Activated naive CD4-positive, alpha-beta T cell treated with anti-CD3 and anti-CD28 coated beads, Interleukin-2, amount 50 U/mL, for 72 hours (primary cell): ENCODE measurements at places on chromosomes 1 and 21.

DNA sequence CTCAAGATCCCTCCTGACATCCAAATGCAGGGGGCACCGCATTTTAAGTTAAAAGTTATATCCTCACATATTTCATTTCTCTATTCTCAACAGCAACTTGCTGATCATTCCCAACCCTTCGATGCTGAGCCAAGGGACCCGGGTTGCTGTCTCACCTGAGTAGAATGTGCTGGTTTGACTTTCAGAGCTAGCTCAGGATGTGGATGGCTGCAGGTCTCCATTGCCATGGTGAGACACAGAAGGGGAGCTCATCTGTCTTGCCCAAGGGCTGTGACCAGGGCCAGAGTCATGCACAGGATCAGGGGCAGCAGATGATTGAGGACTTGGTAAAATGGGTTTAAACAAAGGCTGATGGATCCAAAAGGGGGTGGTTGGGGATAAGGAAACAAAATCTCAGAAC is 112.1 kb downstream of the HMGB4 start:
- no peak for DNase-seq

- no peak for DNase-seq
Measured at GRCh38 chr1:240912821-240913220, 300.9 kb upstream of the GREM2 start.

GRCh38 chr21:28025111-28025510 is 967.6 kb downstream of the LTN1 start:
- DNase-seq = no peak

DNA sequence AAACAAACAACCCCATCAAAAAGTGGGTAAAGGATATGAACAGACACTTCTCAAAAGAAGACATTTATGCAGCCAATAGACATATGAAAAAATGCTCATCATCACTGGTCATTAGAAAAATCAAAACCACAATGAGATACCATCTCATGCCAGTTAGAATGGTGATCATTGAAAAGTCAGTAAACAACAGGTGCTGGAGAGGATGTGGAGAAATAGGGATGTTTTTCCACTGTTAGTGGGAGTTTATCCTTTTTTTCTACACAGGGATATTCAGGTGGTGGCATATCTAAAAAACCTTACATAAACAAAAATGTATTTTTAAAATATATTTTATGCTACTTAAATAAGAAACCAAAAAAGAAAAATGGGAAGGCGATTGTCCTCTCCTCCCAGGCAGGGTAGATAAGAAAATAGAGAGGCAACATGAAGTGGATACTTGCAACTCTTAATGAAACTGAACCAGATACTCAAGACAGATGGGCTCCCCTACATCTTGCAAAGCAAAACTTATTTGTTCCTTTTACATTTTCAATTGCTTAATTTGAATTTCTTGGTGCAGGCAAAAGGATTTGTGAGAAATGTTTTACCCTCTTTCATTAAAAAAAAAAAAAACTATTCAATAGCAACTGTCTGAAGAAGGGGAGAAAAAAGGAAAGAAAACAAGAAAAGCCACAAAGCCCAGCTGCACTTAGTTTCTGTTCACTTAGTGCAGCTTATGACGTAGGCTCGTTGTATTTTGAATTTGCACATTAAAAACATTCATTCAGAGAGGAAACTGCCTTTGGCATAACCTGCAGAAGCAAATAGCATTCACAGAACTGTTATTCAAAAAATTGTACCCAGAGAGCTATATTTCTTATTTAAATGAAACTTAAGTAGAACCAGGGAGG is 36.9 kb upstream of the RGS1 start:
- no peak for DNase-seq

- peak; percentile 16 for DNase-seq
Measured at GRCh38 chr1:101451888-101452287, 215.1 kb downstream of the S1PR1 start.

DNA sequence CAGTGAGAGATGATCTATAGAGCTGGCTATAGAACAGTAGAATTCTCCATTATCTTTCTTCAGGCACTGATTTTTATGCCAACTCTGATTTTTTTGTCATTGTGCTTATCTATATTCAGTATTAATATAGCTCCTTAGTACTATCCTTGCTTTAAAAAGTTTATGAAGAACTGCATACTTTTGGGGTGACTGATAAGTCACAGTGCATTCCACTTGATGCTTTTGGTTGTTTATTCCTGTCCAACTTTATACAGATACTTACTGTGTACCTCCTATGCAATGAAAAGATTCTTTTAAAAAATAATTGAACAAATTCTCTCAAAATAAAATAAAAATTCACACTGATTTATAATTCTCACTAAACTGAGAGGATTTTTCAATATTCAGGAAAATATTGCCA is 71.6 kb downstream of the COL24A1 start:
- DNase-seq = no peak

DNA sequence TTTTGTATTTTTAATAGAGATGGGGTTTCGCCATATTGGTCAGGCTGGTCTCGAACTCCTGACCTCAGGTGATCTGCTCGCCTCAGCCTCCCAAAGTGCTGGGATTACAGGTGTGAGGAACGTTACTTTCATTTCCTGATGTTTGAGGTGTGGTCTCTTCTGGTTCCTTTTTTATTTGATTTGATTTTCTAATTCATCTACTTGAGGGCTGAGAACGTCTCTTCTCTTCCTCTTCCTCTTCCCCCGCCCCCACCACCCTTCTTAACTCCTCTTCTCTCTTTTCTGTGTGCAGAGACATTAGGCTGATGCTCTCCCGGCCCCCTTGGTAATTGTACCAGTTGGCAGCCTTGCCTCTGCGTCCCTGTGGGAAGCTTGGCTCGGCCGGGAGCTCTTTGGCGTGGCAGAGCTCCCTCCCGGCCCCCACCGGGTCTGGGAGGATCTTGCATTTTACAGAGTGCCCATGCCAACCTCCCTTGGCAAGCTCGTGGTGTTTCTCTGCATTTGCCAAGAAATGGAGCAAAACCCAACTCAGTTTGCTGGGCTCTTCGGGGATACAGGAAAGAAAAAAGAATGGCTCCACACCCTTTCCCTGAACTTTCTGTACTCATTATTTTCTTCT is 19.9 kb downstream of the CRYAA start:
- no peak for DNase-seq

DNA sequence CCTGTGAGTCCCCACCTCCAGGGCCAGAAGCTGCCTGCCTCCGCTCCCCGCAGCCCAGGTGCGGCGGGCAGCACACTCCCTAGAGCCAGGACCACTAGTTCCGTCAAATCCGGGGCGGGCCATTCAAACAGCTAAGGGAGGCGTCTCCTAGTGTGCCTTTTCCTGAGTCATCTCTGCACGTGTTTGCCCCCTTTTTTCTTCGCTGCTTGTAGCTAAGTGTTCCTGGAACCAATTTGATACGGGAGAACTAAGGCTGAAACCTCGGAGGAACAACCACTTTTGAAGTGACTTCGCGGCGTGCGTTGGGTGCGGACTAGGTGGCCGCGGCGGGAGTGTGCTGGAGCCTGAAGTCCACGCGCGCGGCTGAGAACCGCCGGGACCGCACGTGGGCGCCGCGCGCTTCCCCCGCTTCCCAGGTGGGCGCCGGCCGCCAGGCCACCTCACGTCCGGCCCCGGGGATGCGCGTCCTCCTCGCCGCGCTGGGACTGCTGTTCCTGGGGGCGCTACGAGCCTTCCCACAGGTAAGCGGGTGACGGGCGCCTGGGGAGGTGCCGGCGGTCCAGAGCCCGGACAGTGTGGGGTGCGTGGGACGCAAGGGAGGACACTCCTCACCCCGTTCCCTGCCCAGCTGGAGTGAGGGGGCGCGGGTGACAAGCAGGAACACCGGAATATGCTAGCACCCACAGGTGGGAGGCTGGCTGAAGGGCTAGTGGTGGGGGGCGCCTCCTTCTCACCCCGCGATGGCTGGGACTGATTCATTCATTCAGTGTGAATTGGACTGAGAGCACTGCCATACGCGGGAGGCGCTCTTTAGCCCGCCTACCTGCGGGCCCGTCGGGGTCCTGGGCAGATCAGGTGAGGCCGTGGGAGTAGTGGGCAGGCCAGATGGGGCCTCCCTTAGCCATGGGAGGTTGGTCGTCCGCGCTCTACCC is at the start of gene TNFRSF8:
TSS of gene TNFRSF8 (plus strand) at position 163 of the 932 bp plus-strand sequence. CDS start at position 459, 296 bp downstream.
- DNase-seq = peak; percentile 59

GRCh38 chr1:32286763-32287162 is 5.1 kb upstream of the HDAC1 start:
- DNase-seq = no peak

DNA sequence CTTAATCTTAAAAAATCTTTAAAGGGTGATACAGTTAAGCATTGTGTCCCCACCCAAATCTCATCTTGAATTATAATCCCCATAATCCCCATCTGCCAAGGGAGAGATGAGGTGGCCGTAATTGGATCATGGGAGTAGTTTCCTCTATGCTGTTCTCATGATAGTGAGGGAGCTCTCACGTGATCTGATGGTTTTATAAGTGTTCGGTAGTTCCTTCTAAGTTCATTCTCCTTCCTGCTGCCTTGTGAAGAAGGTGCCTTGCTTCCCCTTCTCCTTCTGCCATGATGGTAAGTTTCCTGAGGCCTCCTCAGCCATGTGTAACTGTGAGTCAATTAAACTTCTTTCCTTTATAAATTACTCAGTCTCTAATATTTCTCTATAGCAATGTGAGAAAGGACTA is 10.7 kb downstream of the DHRS3 start:
- no peak for DNase-seq

DNA sequence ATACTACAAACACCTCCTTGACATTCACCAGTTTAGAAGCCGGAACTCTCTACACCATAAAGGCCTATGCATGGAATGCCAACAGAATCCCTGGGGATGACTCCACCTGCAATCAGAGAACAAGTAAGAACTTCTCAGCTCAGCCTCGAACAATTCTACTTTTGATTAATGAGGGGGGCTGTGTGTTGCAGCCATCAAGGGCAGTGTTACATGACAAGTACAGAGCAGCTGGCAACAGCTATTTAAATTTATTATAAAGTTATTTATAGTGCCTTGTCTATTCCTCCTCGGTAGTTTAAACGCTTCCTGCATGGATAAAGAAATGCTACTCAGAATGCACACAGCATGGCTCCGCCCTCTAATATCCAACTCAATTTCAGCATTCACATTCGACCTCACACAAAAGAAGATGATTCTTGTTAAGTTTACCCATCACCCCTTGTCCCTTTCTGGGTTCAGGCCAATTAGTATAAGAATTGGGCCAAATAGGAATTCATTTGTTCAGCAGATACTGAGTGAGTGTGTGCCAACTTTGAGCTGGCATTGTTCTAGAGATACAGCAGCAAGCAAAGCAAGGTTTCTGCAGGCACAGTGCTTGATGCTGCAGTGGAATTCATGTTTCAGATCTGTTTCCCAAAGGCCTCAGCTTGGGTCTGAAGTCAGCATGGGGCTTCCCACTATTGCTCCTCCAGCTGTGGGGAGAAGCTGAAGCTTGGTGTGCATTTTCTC is 6.4 kb downstream of the FNDC7 start:
- no peak for DNase-seq

GRCh38 chr1:94416901-94417727 is 1.1 kb upstream of the ABCD3 start:
- no peak for DNase-seq

DNA sequence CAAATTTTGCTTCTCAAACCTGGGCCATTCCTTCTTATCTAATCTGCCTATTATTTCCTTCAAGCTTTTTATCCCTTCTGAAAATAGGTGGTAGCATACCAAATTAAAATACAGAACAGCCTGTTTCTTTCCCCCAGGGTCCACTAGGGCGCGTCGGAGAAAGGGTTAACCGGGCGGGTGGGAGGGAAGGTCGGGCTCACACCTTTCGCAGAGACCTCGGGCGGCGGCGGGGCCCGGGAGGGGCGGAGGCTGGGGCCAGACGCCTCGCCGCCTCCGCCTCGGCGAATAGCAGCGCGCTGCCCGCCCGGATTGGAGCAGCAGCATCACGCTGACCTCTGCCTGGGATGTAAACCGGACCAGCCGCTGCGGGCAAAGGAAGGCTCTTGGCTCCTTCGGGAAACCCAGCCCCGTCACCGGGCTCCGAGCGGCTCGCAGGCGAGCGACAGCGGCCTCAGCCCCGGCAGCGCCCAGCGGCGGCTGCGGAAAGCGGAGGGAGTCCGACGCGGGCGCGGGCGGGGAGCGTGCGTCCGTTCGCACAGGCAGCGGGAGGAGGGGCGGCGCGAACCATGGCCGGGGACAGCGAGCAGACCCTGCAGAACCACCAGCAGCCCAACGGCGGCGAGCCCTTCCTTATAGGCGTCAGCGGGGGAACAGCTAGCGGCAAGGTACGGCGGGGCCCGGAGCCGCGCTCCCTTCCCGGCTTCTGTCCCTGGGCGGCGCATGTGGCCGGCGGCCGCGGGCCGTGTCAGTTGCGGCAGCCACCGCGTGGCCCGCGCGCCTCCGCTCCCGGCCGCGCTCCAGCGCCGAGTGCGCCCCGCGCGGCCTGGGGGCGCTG is at the start of gene UCK2:
TSS of gene UCK2 (plus strand) at position 347 of the 835 bp plus-strand sequence. CDS start at position 567, 220 bp downstream.
- peak; percentile 75 for DNase-seq

GRCh38 chr1:21232044-21232443 is 55.3 kb upstream of the EIF4G3 start:
- peak; percentile 24 for DNase-seq

GRCh38 chr21:34073749-34074282 is 438 bp downstream of the MRPS6 start:
- DNase-seq = peak; percentile 61

DNA sequence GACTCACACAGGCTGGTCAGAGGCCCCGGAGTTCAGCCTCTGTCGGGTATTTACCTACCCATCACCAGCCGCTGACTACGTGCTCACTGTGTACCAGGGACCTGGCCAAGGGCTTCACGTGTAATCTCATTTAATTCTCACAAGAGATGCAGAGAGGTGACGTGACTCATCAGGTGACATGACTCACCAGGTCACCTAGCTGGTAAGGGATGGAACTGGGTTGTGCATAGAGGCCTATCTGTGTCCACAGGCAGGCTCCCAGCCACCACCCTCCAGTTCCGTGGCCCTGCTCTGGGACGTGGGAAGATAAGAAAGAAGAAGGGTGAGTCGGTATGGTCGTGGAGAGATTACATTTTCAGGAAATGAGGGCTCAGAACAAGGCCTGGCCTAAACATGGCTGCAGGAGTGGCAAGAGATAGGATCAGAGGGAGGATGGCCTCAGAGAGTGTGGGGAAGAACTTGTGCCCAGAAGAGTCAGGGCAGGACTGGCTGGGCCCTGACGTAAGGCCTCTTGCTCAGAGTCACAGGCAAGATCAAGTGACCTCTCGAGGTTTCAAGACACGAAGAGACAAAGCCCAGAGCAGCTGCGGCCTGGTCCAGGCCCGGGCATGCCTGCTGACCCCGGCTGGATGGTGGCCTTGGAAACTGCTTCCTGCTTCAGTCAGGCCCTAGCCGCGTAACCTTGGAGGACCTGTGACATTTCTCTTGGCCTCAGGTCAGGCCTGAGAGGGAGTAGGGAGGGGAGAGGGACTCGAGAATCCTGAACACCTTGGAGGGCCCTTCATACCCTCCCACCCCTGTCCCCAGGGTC is 52.7 kb upstream of the WASF2 start:
- DNase-seq = peak; percentile 75

GRCh38 chr1:233972563-233972950 is 68.1 kb downstream of the SLC35F3 start:
- no peak for DNase-seq
